ENCODE measurements at places on chromosomes 4 and X.
A peak's percentile ranks its signal among the peaks of the same experiment; 100 is the strongest.

DNA sequence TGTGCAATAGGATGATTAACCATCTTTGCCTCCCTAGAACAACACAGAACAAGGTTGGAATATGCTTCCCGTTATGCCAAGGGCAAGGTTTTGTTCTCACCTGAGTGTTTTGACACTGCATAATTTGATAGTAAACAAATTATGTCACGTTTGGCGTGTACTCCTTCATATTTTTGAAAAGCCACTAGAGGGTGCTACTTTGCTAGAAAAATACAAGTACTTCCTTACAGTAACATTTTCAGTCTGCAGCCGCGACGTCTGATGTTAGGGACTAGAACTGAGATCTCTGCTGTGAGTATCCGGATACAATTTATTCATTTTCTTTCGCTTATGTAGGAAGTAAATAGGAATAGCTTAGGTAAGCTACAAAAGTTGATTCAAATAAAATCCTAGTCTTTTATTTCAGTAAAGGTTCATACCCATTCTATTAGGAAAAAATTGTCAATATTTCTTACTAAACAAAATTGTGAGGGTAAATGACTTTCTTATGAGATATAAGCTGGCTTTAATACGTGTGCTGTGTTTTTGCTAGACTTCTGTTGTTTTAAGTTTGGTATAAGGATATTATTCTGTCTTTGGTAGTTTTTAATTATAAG is 181.1 kb upstream of the WDFY3 start:
- peak; percentile 88 for DNase-seq

GRCh38 chr4:184416913-184417734 is 57.2 kb downstream of the IRF2 start:
- DNase-seq: peak; percentile 72

DNA sequence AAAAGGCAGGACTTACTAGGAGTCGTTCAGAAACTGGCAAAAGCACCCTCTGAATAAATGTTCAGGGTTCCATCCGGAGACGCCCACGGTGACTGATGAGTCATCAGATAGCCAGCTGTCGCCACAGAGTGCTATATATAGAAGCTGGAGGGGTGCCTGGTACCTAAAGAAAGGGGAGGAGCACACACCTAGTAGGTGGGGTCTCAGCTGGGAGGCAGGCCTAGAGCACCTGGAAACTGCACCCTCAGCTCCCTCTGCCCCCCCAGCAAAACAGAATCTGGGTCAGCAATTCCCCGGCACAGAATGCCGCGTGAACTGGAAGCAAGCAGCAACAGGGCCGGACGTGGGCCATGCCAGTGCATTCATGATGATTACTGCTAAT is 242.0 kb downstream of the BCOR start:
- peak; percentile 36 for DNase-seq

- no peak for DNase-seq
These were observed 31.4 kb downstream of the VCX2 start for GRCh38 chrX:8139716-8140115.

DNA sequence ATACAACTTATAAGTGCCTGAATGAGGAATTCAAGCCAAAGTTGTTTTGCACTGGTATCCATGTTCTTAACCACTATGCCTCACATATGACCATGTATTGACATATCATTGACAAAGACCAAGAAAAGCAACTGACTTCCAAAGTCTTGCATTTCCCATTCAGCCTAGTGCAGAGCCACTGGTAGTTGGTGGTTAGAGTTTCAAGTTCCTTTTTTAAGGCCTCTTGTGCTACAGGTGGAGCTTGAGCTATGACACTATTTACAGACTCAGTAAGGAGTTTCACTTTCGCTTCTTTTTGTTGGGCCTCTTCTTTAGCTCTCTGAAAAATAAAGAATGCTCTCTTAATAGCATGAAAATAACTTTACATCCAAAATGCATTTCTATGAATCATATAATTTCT is 763.0 kb downstream of the DMD start:
- peak; percentile 74 for DNase-seq

- DNase-seq: no peak
These were observed 213.6 kb downstream of the FBXO8 start for GRCh38 chr4:174069848-174070330.

- DNase-seq: peak; percentile 86
These were observed 53.3 kb downstream of the RGS12 start for GRCh38 chr4:3346146-3346545.

- no peak for DNase-seq
These were observed 8.1 kb upstream of the FABP2 start for GRCh38 chr4:119329835-119330620.

GRCh38 chr4:73844806-73845205 is 8.3 kb upstream of the PF4V1 start:
- no peak for DNase-seq

GRCh38 chr4:168784786-168785461 is 225.1 kb downstream of the CBR4 start:
- DNase-seq: no peak

DNA sequence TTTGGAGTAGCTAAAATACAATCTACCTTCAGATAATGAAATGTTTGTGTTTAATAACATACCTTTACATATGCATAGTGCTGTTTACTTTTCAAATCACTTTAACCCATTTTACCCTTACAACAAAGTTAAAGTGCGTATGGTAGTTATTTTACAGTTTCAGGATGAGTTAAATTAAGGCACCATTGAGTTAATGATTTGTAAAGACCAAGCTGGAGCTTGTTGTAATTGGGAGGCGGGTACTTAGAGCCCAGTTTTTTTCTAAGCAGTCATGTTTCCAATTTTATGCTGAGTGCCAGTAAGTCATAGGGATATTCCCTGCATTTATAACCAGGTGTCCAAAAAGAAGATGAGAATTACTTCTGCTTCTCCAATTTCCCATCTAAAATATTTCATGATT is 84.2 kb upstream of the NRK start:
- DNase-seq: no peak

GRCh38 chrX:53682885-53683555 is 3.5 kb downstream of the HUWE1 start:
- DNase-seq: peak; percentile 78

- peak; percentile 92 for DNase-seq
These were observed 1.6 kb downstream of the MSL3 start for GRCh38 chrX:11759461-11760311.

- no peak for DNase-seq
These were observed 62.4 kb downstream of the AFF2 start for GRCh38 chrX:148562846-148563245.

- DNase-seq: no peak
These were observed 247.6 kb downstream of the PAPSS1 start for GRCh38 chr4:107472265-107472948.

GRCh38 chr4:54400802-54401201 is 171.7 kb downstream of the PDGFRA start:
- no peak for DNase-seq

GRCh38 chrX:38898261-38898660 is 97.0 kb downstream of the MID1IP1 start:
- peak; percentile 33 for DNase-seq

GRCh38 chrX:69096963-69097362 is 68.3 kb downstream of the PJA1 start:
- no peak for DNase-seq

GRCh38 chrX:98931216-98931615 is 1478.9 kb downstream of the PCDH19 start:
- no peak for DNase-seq

- no peak for DNase-seq
These were observed 61.8 kb downstream of the SMARCA5 start for GRCh38 chr4:143575331-143575730.

GRCh38 chr4:10673817-10674369 is 10.7 kb downstream of the CLNK start:
- no peak for DNase-seq

DNA sequence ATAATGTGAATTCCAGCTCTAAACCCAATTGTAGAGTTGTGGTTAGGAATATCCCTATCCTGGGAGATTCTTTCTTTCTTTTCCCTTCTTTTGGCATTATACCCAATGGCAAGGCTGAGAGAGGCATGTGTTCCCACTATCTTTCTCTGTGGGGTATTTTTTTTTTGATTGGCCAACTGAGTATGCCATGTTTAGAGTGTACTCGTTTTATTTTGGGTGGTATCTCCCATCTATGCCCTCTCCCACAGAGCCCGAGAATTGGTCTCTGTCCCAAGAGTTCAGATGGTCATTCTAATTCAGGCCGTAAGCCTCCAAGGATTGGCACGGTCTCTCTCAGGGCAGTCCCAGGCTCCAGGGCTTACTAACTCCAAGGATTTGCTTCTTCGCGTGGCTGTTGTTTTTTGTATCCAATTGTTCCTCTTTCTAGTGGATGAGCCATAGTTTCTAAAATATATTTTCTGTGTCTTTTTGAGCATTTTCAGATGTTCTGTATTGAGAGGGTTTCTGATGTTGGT is 198.8 kb downstream of the SLC4A4 start:
- no peak for DNase-seq

DNA sequence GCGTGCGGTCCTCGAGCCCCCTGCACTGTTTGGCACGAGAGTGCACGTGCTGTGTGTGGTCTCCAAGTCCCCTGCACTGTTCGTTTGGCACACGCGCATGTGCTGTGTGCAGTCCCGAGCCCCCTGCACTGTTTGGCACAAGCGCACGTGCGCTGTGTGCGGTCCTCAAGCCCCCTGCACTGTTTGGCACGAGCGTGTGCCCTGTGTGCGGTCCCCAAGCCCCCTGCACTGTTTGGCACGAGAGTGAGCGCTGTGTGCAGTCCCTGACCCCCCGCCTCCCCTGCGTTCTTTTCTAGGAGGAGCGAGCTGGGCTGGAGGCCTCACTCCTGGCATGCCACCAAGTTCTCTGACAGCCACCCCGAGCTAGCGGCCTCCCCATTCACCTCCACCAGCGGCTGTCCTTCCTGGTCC is 76.5 kb upstream of the CLDN34 start:
- DNase-seq: no peak

DNA sequence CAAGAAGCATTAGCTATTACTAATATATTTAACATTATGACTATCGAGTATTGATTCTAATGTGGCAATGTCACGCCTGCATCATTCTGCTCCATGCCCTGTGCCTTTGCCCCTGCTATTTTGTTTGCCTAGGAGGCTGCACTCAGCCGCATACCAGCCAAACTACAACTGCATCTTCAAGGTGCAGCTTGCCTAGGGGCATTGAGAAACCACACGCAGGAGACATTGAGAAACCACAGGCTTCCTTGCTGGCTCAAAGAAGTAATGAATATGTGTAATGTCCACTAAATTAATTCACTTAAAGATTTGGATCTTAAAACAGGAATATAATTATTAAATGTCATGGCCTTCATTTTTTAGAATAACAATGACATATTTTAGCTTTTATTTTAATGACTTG is 683.6 kb upstream of the TENM3 start:
- no peak for DNase-seq

GRCh38 chrX:49209434-49210251 is 9.7 kb upstream of the SYP start:
- no peak for DNase-seq

GRCh38 chrX:34873500-34874225 is 68.9 kb upstream of the FAM47B start:
- no peak for DNase-seq

DNA sequence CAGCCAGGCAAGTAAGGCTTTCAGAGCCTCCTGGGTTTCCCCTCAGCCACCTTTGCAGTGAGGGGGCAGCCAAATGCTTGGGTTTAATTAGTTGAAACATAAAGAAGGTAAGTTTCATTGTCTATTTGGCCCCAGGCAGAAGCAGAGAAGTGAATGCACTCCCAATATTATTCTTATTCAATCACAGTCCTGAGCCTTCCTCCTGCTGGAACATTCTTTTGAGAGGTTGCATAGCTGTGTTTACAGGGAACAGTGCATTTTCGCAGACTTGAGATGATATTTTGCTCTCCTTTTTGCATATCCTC is 13.9 kb downstream of the SLC2A9 start:
- no peak for DNase-seq

GRCh38 chr4:173930329-173930967 is 353.0 kb downstream of the FBXO8 start:
- no peak for DNase-seq

DNA sequence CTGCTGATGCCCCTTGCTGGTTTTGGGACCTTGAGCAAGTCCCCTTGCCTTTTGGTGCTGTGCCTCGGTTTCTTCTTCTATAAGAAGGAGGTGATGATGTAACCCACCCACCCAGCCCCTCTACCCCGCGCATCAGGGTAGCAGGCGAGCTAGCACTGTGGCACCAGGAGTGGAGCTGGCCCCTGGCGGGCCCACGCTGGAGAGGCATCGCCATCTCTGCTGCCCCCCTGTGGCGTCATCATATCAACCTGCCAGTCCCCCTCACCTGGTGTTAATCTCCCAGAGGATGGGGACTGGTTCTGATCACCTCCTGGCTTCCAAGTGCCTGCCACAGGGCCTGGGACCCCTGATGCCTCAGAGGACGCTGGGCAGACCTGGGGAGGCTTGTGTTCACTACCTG is 6.3 kb upstream of the SORCS2 start:
- peak; percentile 35 for DNase-seq

- DNase-seq: no peak
These were observed 57.2 kb downstream of the CASP6 start for GRCh38 chr4:109645874-109646710.

DNA sequence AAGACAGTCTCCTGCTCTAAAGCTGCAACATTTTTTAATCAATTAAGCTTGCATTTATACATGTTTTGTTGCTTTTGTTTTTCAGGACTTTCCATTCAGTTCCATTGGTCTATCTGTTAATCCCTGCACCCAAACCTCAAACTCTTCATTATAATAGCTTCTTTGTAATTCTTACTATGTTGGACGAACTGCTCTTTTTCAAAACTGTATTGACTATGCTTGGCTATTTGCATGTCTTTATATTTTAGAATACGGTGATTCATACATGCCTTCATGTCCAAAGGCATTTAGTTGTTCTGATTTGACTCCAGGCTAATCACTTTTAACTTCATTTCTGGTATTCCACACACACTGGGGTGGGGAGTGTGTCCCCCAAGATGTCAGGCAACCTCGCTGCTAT is 14.1 kb downstream of the MAGEC1 start:
- no peak for DNase-seq

DNA sequence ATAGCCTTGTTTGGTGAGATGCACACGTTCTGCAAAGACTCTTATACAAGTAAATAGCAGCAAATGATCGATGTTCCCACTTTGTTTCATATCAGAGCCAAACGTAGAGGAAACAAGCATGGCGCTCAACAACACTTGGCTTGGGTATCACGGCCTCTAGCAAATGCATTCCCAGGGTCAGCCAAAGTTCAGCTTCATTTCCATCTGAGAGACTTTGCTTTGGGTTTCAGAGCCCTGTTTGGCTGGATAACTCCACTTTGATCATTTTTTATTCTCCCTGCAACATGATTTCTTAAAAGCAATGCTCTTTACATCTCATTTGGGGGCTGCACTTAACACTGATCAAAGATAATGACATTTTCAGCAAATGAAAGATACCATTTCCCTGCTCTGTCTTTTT is 199.2 kb upstream of the FAM9B start:
- no peak for DNase-seq

Data from NAMALWA (cell line).